SIG-M5 (cell line): ENCODE measurements at places on chromosomes 12 and 14.

DNA sequence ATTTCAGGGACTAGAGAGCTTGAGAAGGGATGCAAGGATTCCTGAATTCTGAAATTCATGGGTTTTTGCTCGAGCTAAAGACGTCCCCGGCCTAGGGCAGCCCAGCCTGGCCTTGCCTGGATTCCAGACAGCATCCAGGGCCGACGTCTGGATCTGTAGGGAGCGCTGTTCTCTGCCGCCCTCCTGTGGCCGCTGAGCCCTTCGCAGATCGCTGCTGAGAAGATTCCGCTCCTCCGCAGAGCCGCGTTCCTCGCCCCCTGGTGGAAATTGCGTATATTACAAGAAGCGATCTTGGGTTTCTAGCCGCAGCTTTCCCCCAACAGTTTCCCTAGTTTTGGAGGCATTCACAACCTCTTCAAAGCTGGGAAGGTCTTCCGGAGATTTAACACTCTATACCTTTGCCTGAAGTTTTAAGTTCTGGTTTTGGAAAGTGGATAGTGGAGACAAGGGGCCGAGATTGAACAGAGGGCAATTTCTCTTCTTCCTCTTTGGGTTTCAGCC, 5.1 kb downstream of the CISTR start:
- DNase-seq, result no peak

DNA sequence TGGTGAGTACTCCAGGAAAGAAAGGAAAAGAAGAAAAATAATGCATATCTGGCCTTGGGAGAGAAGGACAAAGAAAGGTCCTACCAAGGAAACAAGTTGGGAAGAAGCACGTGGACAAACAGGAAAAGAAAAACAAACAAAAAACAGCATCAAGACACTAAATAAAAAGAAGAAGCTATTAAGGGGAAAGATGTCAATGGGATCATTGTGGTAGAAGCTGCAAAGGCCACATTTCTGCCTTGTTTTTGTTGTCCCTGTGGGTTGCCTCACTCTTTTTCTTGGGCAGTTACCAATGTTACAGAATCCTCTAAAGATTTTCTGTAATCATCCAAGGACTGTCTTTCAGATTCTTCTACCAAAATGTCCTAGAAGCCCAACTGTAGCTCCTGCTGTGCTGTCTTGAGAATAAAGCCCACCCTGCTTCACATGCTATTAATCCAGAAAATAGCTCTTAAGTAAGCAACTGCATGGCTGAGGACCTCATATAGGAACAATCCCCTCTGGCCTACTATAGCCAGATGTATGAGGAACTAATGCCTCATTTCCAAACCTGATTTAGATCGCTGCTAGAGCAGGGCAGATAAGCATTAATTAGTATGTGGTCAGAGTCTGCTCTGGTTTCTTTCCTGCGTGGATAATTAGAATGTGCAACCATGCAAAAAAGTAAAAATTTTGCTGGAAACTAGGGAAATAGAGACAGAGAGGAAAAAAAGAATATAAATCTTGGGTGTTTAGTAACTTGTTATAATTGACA, 10.2 kb upstream of the CPNE8 start:
- DNase-seq, result no peak

DNA sequence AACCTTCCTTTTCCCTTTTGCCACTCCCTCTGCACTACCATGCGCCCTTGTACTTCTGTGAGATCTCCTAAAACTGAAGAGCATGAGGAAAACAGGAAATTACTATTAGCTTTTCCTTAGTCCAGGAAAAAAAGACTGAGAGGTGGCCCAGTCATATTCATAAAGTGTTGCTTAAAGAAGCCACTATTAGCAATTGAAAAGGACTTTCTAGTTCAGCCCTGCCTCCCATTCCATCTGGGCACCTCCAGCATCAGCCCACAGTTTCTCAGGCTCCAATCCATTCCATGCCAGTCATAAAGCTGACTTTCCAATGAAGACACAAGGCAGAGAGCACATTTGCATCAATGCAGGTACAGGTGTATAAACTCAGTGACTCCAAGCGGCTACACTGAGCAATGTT, 19.9 kb upstream of the AMIGO2 start:
- no peak for DNase-seq

DNA sequence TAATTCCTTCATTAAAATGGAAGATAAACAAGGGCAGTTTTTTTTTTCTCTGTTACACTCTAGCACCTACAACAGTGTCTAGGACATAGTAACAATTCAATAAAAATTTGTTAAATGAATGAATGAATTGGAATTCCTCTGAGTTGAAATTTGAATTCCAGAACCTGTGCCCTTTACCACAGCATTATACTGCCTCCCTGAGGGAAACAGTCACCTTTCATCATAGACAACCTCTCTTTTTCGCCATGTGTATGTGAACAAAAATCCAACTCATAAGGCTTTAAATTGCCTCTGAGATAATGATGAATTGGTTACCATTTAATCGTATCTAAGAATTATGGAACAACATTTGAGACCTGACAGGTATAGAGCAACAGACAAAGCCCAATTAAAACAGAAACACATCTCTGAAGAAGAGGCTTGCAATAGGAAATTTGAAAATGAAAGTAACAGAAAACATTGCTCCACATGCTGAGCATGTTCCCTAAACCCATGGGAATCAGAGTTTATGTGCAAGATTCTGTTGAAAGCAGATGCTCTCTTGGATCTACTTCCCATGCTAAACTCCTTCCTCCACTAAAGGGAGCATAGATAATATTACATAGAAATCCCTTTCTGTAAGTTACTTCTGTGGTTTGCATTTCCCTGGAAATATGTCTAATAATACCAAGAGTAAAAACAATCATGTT, 657.8 kb downstream of the GALC start:
- no peak for DNase-seq

GRCh38 chr14:32561520-32561919, 232.4 kb downstream of the AKAP6 start:
- DNase-seq, result no peak

- no peak for DNase-seq
Observed at GRCh38 chr12:51873251-51873994, 14.5 kb upstream of the ANKRD33 start.

DNA sequence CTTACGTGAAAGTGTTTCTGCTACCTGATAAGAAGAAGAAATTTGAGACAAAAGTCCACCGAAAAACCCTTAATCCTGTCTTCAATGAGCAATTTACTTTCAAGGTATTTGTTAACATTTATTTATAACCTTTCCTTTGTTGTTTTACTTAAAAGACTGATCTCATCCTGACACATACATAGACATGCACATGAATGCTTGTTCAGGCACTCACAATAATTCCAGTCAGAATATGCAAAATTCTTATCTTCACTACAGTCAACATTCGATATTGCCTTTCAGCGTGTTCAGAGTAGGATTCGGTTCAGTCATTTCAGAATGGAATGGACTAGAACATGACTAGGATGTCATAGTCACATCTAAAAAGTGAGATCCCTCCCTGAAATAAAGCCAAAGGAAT, 394.6 kb downstream of the PAWR start:
- no peak for DNase-seq

GRCh38 chr14:49585803-49586672, at the start of gene RPS29:
TSS of gene RPS29 (minus strand) at chr14:49586380. CDS start at chr14:49586346, 34 bp downstream.
- peak; percentile 89 for DNase-seq

- no peak for DNase-seq
Observed at GRCh38 chr14:103045371-103045869, 11.9 kb downstream of the CDC42BPB start.

GRCh38 chr14:71597955-71598660, 334.1 kb upstream of the RGS6 start:
- peak; percentile 31 for DNase-seq

GRCh38 chr12:91377436-91377835, 194.8 kb upstream of the DCN start:
- no peak for DNase-seq

DNA sequence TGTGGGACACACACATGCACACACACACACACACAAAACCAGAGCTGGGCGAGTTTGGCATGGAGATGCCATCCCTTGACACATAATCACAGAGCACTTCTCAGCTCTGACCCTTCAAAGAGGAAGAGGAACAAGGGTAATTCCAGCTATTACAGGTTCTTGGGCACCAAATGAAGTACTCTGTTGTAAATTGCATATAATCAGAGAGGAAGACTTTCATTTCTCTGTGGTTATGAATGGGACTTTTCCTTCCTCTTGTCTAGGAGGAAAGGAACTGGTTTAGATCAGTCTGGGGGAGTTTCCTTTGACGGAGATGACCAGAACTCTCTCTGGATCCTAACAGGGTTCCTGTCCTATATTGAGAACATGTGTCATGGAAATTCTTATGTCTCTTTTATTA, 26.4 kb upstream of the FGF6 start:
- no peak for DNase-seq

DNA sequence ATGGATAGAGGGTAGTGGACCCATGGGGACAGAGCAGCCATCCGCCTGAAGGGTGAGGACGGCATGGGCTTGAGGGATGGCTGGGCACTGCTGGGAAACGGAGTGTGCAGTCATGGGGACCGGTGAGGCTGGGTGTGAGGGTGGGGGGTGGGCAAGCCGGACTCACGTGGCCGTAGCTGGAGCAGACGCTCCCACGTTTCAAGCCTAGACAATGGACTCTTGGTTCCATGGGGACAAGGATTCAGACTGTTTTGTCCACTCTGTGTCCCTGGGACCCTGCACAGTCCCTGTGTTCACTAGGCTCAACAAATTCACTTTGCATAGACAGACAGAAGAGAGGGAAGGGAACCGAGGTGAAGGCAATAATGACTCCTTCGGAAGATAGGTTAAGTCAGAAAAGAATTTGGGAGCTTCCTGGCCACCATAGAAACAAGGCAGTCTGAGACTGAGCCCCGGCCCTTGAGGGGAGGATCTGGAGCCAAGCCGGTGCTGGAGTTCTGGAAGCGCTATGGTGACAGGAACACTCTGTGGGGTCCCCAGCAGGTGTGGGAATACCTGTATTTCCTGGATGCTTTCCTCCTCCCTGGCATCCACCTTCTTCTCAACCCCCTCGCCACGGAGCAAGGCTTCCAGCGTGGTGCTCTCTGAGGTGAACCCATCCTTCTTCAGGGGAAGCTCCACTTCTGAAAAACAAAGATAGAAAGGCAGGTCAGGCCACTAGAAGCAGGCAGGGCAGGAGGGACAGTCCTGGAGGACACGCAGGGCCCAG, 162.5 kb downstream of the DPF3 start:
- no peak for DNase-seq

- DNase-seq, result no peak
Observed at GRCh38 chr14:71141701-71142374, 234.6 kb downstream of the PCNX1 start.

GRCh38 chr12:30840715-30841114, 85.8 kb upstream of the TSPAN11 start:
- no peak for DNase-seq

GRCh38 chr12:121358073-121358472, 5.9 kb upstream of the ANAPC5 start:
- no peak for DNase-seq

- DNase-seq, result no peak
Observed at GRCh38 chr12:71967211-71967610, 28.6 kb downstream of the TPH2 start.

DNA sequence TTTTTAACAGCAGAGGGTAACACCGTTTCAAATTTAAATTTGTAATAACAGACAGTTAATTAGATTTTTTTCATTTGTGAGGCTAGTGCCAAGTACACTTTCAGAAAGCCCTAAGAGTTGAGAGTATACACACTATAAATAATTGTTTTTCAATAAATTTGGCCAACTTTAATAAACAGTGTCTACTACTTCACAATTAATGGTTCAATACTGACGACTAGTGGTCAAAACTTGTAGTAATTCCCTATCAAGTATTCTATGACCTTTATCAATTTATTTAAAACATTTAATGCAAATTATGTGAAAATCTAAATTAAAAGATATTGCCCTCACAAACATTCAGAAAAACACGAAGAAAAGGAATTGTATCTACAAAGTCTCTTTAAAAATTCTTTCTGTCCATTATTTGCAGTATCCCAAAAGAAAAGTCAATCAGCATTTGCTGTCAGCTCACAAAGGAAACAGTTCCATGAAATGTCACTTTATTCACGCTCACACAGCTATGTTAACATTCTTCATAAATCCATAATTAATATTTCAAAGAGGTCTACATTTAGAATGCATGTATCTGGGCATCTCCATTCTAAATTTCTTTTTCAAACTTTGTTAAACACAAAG, 91.2 kb downstream of the CEP128 start:
- no peak for DNase-seq

DNA sequence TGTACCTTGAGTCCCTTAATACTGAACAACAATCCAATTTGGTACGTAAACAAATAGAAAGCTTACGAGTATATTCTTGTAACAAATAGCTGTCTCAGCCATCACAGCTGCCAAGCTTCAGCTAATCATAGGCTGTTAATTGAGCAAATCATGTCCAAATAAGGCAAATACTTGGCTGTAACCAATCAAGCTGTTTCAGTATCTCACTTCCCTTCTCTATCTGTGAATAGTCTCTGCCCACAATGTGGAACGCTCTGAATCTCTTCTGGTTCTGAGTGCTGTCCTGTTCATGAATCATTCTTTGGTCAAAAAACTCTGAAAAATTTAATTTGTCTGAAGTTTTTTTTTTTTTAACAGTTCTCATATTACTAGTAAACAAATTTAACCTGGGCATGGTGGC, 5.8 kb upstream of the NEMF start:
- DNase-seq, result no peak

GRCh38 chr12:93569656-93570551, 2.6 kb upstream of the SOCS2 start:
- no peak for DNase-seq

- DNase-seq, result no peak
Observed at GRCh38 chr14:44914849-44915248, 46.9 kb downstream of the KLHL28 start.

GRCh38 chr14:52142504-52142903, 73.6 kb upstream of the NID2 start:
- no peak for DNase-seq

- DNase-seq, result no peak
Observed at GRCh38 chr14:91890291-91890749, 23.0 kb upstream of the TC2N start.

DNA sequence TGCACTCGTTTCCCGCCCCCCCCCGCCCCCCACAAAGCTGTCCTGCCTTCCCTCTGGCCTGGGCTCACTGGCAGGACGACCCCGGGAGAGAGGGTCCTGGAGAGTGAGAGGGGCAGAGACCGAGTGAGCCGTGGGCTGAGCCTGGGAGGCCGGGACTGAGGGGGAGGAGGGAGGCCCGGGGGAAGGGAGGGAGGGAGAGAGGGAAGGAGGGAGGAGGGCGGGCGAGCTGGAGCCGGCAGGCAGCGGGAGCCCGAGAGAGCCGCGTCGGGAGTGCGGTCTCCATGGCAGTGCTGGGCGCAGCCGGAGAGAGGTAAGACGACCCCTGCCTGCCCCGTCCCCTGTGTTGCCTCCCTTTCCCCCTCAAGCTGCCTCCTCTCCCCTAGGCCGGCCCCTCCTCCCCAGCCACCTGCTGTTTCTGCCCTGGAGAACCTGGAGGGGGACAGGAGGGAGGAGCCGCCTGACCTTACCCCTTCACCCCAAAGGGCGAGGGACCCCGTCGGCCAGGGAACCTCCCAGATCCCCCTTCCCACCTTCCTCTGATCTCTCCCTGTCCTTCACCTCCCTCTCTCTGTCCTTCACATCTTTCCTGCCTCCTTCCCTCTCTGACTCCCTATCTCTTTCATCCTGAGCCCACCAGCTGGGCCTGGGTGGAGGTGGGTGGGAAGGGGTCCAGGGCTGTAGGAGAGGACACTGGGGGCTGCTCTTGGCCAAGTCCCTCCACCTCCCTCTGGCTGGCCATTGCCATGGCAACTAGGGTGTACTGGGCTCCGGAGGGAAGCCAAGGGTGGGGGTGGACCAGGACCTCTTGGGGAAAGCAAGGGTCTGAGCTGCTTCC, at the start of gene GPR162:
TSS of gene GPR162 (plus strand) at position 231 of the 835 bp plus-strand sequence. CDS start 2,078 bp downstream, outside the sequence.
- no peak for DNase-seq
